ENCODE measurements at places on chromosomes 5 and 9.

DNA sequence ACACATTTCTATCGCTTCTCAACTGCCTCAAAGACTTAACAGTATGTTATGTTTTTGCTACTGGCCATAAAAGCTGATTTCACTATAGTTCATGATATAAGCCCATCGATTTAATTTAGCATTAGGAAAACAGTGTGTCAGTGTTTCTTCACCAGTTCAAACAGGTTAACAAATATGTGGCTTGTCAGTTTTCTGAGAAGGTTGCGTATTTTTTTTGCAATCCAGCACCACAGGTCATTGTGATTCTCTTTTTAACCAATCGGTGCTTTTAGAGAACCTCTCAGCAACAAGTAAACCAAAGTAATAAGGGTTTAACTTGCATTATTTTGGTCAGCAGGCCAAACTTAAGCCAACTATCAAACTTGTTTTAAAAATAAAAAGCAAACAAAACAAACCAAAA is 409.6 kb downstream of the NFIB start:
- DNase-seq = no peak

- no peak for DNase-seq
These were observed 82.3 kb upstream of the FREM1 start for GRCh38 chr9:14992516-14992915.

DNA sequence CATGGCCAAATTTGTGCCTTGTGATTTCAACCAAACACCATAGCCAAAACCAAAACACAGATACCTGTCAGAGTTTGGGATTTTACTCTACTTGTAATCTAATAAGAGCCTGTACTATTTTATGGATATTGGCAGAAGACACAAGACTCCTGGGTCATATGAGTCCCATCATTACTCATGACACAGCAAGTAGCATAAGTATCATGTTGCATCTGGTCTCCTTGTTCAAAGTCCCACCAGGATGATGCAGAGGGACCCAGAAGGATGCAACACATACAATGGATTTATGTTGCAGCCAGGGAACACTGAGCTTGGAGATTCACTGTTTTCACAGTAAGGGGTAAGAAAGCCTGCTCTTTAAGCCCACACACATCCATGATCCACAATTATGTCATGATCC is 13.2 kb upstream of the ACO1 start:
- no peak for DNase-seq

DNA sequence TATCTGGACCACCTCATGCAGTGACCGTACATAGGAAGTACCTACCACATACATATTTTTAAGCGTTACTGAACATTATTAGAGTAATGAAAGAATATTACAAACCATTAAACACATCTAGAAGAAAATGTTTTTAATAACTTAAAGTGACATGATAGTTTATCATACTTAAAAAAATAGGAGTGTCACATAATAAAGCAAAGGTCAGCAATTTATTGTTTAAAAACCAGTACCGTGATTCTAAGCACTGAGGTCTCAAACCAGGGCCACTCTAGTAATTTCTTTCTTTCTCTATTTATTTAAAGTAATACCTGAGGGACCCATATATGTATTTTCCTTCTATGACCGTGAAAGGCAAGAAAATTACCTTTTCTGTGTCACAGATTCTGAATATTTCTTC is 216.0 kb downstream of the MLLT3 start:
- no peak for DNase-seq

DNA sequence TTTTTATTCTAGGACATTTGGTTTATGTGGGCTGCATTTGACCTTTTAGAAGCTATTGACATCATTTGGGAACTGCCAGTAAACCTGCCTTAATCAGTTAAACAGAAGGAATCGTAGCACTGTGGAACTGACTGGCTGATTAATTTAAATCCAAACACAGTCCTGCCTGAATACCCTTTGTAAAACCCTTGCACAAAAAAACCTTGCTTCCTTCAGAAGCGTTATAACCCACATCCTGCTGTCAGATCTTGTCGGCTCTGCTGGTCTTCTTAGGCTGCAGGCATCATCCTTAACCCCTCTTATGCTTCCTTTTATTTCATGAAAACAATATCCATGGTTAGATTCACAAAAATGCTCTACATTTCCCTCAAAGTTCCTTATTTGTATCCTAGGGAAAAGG is 46.3 kb downstream of the PAM start:
- DNase-seq = no peak

DNA sequence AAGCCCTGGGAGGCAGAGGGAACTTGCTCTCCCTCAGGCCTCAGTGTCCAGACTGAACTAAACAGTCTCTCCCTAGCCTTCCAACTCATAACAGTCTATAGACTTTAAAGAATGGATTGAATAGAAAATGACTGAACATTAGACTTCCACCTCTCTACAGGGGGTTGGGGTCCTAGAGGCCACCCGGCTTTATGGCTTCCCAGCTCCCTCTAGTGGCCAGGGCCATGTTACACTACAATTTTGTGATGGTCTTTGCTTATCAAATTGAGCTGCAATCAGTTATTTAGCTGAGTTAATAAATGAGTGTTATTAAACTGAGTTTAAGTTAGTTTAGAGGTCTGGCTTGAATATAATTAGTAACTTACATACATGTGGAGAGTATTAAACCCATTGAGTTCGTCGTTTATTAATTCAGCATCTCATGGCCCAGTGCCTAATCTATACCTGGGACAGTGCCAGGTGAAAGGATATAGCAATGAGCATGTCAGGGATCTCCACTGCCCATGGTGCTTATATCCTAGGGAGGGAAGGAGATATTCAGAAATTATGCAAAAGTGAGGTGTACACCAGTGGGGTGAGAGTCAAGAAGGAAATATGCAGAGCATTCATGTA is 105.2 kb downstream of the SH3TC2 start:
- no peak for DNase-seq

DNA sequence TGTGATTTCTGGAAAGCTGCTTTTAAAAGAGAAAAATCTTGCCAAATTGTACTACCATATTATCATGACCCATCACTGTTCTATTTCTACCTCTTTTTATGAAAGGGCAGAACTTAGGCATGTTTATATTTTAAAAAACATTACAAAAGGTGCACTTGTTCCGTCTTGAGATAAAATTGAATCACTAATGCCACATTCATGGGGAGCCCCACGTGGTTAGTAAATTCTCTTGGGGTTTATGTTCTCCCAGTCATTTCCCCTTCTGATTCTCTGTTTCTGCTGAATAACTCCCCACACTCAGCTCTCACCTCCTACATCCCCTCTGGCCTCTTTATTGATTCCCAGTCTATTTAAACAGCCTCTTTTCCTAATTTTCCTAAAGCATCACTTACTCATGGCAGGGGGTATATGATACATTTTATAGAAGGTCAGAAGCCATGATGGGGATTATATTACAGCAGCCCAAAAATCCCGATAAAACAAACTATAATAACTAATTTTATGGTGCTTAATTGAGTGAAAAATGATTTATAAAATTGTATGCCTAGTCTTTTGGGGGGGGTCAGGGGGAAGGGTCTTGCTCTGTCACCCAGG is 19.7 kb upstream of the VLDLR start:
- no peak for DNase-seq

DNA sequence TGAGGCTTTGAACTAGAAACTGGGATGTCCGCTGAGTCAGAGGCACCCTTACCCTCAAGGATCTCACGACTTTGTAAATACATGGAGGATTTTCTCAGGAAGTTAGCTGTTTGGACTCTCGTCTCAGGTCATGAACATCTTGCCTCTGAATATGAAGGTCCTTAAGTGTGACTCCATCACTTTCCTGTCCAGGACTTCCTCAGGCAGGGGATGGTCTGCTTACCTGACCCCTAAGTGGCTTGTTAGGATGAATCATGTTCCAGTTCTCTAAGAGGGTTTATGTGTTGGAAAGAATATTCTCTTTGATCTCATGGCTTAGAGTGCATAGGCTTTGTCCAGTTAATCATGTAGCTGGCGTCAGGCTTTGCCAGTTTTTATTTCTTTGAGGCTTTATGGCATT is 511.7 kb upstream of the KLF4 start:
- no peak for DNase-seq

Measured in muscle of leg (tissue), 16 donors.